ENCODE measurements at places on chromosomes 2 and 18.

DNA sequence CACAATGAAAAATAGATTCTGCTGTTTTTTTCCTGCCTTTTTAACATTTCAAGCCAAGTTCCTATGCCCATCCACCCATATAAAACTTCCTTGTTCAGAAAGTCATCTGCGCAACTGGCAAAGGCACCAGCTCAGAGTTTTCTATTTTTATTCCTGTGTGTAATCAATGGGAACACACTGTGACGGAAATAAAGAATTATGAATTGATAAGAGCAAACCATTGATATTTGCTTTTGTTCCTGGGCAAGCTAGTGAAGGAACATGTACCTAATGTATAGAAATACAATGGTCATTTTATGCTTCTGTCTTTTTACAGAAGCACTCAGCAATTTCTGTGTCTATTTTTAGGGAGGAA lies 30.8 kb upstream of the AAK1 start:
- DNase-seq = no peak

DNA sequence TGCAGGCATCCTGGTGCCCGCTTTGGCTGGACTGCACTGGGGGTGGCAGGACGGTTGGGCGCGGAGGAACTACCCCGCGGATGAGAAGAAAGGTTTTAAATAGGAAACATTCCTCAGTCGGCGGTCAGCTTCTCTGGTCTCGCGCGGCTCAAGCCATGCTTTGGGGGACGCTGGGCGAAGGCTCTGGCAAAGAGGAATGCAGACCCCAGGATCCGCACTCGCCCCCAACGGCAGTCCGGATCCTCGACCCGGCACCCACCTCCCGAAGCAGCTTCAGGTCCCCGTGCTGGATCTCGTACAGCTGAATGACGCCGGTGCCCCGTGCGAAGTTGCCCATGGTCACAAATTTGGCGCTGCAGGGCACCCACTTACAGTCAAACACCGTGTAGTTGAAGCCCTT lies 686 bp upstream of the PNO1 start:
- peak; percentile 2 for DNase-seq

GRCh38 chr2:99571954-99572353 lies 82.1 kb upstream of the REV1 start:
- no peak for DNase-seq

GRCh38 chr2:143632751-143633374 lies 503.6 kb downstream of the ARHGAP15 start:
- no peak for DNase-seq

DNA sequence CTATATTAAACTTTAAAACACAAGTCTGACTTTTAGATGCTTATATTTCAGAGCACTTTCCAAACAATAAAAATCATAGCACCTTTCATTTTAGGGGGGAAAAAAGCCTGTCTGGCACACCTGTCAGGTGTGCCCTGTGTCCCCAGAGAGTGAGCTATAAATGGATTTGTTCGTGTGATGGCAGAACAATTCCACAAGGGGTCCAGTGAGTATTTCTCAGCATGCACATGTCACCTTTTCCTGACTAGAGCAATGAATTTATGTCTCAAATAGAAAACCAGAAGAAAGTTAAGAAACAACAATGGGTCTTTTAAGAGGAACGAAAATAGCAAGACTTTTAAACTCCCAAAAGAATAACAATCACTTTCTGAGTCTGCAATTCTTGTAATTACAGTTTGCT lies 55.9 kb downstream of the ACVR1C start:
- no peak for DNase-seq

GRCh38 chr18:26488417-26489009 lies 59.8 kb downstream of the KCTD1 start:
- DNase-seq = no peak

DNA sequence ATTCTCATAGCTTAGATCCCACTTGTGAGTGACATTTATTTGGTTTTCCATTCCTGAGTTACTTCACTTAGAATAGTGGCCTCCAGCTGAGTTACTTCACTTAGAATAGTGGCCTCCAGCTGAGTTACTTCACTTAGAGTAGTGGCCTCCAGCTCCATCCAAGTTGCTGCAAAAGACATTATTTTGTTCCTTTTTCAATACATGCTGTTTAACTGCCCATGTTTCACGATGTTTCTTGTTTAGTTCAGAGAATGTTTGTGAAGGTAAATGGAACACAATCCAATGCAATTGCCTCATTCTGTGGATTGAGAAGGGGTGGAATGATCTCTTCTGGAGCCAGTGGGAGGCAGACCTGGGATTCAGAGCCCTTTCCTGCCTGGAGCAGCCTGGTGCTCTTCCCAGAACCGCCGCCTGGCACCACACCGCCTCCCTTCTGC lies 273.5 kb upstream of the ATP5MC3 start:
- no peak for DNase-seq

DNA sequence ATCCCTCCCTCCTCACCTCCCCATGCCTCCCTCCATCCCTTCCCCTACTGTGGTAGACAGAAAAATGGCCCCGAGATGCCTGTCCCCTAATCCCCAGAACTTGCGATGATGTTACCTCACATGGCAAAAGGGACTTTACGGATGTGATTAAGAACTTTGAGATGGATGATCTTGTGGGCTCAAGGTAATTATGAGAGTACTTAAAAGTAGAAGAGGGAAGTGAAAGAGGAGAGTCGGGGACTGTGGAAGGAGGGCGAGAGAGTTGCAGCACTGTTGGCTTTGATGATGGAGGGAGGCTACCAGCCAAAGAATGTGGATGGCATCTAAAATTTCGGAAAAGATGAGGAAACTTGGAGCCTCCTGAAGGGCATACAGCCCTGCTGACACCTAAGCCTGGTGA lies 66.5 kb downstream of the AGAP1 start:
- no peak for DNase-seq

GRCh38 chr2:227623226-227623625 lies 5.9 kb downstream of the SCYGR4 start:
- no peak for DNase-seq

- DNase-seq = no peak
Observed at GRCh38 chr18:60069145-60069544, 169.3 kb downstream of the PMAIP1 start.

DNA sequence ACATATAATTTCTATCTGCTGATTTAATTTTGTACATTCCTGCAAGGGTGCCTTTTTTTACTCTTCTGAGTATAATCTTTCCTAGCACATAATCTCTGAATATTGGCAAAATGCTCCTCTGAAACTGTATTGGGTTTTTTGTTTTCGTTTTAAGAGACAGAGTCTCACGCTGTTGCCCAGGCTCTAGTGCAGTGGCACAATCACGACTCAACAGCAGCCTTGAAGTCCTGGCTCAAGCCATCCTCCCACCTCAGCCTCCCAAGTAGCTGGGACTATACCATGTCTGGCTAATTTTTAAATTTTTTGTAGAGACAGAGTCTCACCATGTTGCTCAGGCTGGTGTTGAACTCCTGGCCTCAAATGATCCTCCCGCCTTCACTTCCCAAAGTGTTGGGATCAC lies 104.9 kb downstream of the SPTBN1 start:
- no peak for DNase-seq

DNA sequence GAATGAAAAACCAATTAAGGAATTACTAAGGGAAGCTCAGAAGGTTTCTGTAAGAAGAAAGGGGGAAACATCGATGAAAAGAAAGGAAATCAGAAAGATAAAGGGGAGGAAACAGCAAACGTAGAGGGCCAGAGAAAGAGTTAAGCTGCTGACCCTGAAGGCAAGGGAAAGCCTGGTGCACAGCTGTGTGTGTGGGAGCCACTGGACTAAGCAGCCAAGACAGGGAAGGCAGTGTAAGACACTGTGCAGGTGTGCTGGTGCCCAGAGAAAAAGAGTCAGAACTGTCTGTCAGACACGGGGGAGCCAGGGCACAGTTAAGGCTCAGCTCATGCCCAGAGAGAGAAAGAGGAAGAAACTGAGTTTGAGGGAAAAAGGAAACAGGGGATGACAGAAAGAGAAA lies 104.0 kb downstream of the HIBCH start:
- no peak for DNase-seq

DNA sequence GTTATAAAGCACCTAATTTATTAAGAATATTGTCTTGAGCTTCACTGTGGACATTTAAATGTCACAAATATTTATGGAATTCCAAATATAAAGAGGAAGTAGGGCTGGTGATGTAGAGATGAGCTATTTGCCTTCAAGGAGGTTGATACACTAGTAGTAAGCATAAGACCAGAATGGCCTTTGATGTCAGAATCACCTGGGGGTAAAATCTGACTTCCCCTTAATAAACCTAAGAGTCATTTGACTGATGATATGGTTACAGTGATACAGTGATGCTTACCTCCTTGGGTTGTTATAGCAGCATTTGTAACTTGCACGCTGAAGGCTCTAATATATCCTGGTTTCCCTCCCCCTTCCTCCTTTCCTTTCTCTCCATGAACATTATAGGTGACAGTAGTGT lies 143.7 kb downstream of the CERS6 start:
- no peak for DNase-seq

GRCh38 chr2:64065516-64065915 lies 46.3 kb upstream of the VPS54 start:
- no peak for DNase-seq

- no peak for DNase-seq
Observed at GRCh38 chr2:11234309-11234708, 79.0 kb downstream of the SLC66A3 start.

DNA sequence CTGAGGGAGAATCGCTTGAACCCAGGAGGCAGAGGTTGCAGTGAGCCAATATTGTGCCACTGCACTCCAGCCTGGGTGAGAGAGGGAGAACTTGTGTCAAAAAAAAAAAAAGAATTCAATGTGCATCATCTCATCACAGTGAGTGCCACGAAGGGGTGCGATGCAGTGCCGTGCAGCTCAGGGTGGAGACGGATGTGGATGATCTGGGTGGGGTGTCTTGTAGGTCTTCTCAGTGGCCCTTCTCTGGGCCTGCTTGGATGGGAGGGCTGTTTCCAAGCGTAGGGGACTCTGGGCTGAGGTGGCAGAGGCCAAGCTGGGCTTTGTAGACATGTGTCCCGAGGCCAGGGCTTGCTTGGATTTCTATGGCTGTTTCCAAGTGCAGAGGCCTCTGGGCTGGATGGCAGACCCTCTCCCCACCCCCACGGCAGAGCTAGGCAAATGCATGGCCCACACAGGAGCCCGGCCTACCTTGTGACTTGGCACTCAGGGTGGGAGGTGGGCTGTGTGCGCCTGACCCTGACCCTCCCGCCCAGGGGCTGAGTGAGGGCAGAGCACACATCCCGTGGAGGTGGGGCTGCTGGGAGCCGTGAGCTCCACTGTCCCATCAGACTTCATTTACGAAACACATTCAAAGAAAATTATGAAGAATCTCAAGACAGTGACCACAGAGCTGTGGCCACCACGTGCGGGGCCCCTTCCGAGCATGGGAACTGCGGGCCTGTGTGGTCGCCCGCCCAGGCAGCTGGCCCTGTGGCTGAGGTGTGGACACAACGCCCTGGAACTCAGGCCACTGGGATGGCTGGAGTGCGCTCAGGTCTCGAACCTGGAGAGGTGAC lies 76.4 kb downstream of the ASB1 start:
- DNase-seq = no peak

DNA sequence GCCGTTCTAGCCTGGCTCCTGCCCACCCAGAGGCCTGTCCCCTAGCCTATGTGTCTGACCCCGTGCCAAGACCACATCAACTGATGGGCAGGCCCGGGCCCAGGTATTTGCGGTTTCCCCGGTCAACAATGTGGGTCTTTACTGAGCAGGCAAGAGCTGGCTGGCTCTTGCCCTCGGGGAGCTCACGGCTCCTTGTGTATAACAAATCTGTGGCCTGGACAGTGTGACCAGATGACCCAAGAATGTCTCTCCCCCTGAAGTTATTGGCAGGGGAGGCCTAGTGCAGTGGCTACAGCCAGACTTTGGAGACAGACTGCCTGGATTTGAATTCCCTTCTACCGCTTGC lies 179.6 kb downstream of the KLHL29 start:
- DNase-seq = no peak

- DNase-seq = no peak
Observed at GRCh38 chr2:70354264-70354949, 52.5 kb upstream of the FAM136A start.

DNA sequence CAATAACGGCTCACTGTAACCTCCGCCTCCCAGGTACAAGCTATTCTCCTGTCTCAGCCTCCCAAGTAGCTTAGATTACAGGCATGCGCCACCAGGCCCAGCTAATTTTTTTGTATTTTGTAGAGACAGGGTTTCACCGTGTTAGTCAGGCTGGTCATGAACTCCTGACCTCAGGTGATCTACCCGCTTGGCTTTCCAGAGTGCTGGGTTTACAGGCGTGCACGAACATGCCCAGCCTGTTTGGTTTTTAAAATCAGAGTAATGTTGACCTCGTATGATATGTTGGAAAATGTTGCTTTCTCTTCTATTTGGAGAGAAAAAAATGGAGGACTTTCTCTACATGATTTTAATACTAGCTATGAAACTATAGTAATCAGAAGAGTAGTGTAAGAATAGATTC lies 386.2 kb downstream of the PTH2R start:
- no peak for DNase-seq

GRCh38 chr18:9803698-9804516 lies 81.9 kb upstream of the TXNDC2 start:
- DNase-seq = no peak

DNA sequence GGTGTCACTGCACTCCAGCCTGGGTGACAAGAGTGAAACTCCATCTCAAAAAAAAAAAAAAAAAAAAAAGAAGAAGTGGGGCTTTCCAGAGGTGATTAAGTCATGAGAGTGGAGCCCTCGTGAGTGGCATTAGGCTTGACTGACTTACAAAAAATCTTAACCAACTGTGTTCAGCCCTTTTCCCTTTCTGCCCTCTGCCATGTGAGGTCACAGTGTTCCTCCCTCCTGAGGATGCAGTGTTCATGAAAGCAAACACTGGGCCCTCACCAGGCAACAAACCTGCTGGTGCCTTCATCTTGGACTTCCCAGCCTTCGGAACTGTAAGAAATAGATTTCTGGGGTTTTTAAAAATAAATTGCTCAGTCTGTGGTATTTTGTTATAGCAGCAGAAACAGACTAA lies 37.0 kb upstream of the METTL21A start:
- no peak for DNase-seq

DNA sequence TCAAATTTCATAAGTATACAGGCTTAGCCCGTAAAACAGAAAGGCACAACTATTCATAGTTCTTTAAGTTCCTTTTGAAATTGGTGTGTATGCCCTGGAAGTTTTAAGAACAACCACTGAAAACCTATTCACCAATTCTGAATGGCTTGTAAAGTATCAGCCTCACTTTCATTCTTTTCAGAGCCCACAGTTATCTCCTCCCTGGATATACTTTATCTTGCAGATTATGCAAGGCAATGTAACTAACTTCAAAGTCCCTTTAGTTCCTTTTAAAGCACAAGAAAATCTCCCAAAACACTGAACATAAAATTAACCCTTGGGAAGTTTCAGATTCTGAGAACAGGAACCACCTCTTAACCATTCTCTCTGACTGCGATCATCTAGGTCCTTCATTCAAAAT lies 1.1 kb downstream of the STRN start:
- DNase-seq = no peak

DNA sequence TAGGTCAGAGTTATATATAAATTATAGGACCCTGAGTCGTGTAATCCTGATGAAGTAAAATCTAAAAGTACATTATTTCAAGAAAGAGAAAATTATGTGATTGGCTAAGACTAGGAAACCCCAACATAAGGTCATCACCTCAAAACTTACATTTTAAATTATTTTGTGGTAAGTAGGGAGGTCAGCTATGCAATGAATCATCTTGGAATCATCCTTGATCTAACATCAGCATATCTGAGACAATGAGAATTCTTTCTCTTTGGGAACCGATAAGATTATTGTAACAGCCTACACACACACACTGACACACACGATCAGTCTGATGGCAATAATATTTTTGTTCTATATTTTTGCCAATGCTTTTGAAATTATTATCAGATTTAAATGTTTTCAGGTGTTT lies 904.8 kb upstream of the CHAC2 start:
- no peak for DNase-seq
